ENCODE measurements at places on chromosomes 12 and 14.

- no peak for DNase-seq
Observed at GRCh38 chr12:110575326-110575725, 7.8 kb downstream of the PPTC7 start.

- peak; percentile 41 for DNase-seq
Observed at GRCh38 chr12:132143336-132144071, 615 bp downstream of the DDX51 start.

GRCh38 chr14:39029789-39030188, 73.2 kb downstream of the SEC23A start:
- no peak for DNase-seq

DNA sequence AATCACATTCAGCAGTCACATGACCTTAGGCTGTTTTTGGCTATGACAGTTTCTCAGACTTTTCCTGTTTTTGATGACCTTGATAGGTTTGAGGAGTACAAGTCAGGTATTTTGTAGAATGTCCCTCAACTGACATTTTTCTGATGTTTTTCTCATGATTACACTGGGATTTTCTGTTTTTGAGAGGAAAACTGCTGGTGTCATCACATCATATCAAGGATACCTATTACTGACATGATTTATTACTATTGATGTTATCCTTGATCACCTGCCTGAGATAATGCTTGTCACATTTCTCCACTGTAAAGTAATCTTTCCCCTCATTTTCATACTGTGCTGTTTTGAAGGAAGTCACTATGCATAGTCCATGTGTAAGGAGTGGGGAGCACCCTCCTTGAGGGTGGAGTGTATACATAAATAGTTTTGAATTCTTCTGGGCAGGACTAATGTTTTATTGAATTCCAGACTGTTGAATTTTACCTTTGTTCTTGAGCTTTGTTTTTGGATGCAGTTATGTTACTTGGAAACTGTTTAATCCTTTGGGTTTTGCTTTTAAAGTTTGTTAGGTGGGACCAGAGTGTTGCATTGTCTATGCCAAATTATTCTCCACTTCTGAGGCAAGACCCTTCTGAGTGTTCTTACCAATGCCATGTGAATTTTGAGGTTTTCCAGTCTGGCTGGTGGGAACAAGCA, 444.5 kb upstream of the FAR2 start:
- DNase-seq = no peak

GRCh38 chr12:54723379-54724256, 75.5 kb upstream of the DCD start:
- peak; percentile 34 for DNase-seq

DNA sequence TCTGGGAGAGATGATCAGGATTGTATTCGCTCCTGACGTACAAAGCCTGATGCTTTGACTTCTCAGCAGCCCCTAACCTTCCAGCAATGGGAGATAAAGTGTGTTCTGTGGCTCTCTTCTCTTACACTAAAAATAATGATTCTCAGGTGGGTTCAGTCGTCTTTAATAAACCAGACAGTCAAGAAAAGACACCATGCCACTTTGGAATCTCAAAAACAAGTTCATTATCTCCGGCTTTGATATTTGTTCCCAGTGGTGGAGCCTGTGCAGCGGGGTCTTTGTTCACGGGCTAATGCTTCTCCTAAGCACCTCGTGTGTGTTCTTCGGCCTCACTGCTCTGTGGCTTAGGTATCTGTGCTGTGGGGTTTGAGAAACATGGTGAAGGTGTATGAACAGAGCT, 1.6 kb downstream of the ACVR1B start:
- DNase-seq = no peak

- DNase-seq = no peak
Observed at GRCh38 chr12:115158816-115159215, 474.8 kb upstream of the TBX3 start.

DNA sequence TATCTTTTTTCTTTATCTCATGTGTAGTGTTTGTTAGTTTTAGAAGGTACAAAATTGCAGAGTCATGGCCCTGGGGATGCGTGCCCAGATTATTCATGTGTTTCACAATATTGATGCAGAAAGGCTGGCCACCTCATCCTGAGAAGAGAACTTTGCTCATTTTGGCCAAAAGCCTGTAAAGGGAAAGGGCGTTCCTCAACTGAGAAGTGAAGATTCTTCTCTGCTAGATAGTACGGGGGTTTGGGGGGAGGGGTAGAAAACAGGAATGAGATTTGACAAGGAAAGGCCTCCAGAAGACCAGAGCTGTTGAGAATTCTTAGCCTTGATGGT, 1.7 kb downstream of the MGST1 start:
- peak; percentile 71 for DNase-seq

DNA sequence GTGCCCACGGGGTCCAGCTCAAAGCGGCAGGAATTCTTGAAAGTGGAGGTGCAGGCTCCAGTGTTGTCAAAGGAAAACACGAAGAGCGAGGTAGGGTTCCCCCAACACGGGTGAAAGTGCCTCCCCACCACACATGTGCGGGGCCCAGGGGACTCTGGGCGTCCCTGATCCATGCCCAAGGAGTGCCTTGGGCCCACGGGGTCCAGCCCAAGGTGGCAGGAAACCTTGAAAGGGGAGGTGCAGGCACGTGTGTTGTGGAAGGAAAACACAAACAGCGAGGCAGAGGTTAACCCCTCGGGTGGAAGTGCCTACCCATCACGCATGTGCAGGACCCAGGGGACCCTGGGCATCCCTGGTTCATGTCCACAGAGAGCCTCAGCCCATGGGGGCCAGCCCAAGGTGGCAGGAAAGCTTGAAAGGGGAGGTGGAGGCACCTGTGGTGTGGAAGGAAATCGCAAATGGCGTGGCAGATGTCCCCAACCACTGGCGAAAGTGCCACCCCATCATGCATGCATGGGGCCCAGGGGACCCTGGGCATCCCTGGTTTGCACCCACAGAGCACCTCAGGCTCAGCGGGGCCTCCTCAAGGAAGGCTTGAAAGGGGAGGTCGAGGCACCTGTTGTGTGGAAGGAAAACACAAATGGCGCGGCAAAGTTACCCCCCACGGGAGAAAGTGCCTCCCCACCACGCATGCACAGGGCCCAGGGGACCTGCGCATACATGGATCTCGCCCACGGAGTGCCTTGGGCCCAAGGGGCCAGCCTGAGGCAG, 584.6 kb downstream of the ALG10 start:
- no peak for DNase-seq

DNA sequence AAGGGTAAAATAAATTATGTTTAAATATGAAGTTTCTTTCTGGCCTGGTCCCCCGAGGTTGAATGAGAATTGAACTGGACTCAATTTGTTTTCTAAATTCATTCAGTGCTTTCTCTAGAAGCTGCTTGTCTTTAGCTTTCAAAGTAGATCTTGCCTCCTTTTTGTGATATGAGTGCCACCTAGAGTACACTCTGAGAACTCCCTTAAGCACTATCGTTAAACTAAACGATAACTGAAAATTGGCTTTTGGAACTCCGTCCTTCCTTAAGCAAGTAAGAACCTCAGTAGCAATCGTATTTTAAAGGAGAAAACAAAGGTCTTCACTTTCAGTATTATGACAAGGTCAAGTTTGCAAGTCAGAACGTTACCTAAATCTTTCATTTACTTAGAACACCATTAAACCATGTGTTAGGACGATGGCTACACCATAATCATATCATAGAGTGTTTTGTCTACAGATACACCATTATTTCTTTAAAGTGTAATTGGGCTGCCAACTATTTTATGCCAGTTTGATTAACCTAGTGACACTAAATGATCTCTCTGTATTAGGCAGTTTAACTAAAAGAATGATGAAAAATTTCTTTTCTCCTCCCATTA, 364.8 kb downstream of the SNAPC1 start:
- DNase-seq = peak; percentile 64

- no peak for DNase-seq
Observed at GRCh38 chr12:67217647-67218046, 51.5 kb upstream of the CAND1 start.

- peak; percentile 78 for DNase-seq
Observed at GRCh38 chr12:56146492-56147460, 5.6 kb upstream of the MYL6B start.

DNA sequence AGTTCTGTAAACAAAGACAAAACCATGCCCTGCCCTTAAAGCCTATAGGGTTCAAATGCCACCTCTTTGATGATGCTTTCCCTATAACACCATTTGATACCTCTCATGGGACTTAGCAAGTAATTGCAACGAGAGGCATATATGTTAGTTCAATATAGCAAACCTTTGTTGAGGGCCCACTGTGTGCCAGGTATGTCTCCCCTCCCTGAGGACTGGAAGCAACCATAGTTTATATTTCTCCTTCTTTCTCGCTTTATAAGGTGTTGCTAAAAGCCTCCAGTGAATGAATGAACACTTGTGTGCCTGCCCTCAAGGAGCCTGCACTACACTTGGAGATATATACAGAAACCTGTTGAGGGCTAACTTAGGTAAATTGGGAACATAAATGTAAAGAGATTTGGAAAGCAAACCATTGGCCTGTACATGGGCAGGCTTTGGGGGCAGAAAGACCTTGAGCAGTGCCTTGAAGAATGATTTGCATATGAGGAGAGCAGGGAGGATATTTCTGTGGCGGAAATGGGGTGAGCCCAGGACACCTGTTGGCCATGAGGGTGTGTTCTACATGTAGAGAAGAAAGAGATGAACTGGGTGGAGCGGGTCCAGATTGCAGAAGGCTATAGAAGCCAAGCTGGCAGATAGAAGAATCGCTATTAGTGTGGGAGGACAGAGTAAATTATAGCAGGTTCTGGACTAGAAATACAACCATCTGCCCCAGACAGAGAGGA, 1.8 kb upstream of the CKAP4 start:
- no peak for DNase-seq

- DNase-seq = peak; percentile 85
Observed at GRCh38 chr14:74501135-74501614, 7.6 kb downstream of the ISCA2 start.

GRCh38 chr12:22248571-22249115, 85.9 kb downstream of the ST8SIA1 start:
- no peak for DNase-seq

- DNase-seq = no peak
Observed at GRCh38 chr12:32151552-32151951, 44.9 kb downstream of the BICD1 start.

GRCh38 chr12:56808954-56809353, 45.8 kb downstream of the HSD17B6 start:
- DNase-seq = no peak

- no peak for DNase-seq
Observed at GRCh38 chr12:836952-837351, 84.6 kb downstream of the WNK1 start.

GRCh38 chr14:71183876-71184689, 276.8 kb downstream of the PCNX1 start:
- DNase-seq = no peak

DNA sequence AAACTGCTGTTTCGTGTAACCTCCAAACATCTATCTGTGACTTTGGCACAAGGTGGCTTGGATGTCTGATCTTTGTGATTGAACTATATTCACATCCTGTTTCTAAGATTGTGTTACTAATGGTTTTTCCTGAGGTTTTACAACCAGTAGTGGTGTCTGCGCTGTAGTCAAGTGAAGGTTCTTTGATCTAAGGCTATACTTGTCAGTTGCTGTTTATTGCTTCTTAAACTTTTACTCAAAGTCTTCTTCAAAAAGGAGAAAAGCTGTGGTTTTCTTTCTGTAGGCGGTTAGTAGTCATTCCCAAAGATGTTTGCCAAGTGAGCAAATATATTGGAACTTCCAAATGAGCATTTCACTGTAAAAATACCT, 12.3 kb upstream of the CALM1 start:
- DNase-seq = peak; percentile 51

GRCh38 chr14:100334904-100335303, 11.8 kb downstream of the SLC25A47 start:
- no peak for DNase-seq

DNA sequence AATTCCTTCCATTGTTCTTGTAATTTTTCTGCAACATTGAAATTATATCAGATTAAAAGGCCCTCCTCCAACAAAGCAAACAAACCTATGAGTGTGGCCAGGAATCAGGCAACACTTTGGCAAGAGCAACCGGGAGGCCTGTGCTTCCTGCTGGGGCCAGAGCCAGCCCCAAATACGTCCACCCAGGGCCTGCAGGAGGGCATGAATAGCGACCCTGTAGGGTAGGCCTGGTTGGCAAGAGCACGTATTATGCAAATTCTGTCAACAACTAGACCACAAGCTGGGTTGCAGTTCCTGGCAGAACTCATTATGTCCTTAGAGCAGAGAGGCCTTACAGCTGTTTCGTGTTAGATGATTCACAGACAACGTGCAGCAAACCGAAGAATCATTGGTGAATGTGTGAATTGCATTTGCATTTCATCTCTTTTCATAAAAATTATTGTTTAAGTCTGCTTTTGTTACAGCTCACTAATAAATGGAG, 26.9 kb upstream of the LGALS3 start:
- DNase-seq = peak; percentile 93

DNA sequence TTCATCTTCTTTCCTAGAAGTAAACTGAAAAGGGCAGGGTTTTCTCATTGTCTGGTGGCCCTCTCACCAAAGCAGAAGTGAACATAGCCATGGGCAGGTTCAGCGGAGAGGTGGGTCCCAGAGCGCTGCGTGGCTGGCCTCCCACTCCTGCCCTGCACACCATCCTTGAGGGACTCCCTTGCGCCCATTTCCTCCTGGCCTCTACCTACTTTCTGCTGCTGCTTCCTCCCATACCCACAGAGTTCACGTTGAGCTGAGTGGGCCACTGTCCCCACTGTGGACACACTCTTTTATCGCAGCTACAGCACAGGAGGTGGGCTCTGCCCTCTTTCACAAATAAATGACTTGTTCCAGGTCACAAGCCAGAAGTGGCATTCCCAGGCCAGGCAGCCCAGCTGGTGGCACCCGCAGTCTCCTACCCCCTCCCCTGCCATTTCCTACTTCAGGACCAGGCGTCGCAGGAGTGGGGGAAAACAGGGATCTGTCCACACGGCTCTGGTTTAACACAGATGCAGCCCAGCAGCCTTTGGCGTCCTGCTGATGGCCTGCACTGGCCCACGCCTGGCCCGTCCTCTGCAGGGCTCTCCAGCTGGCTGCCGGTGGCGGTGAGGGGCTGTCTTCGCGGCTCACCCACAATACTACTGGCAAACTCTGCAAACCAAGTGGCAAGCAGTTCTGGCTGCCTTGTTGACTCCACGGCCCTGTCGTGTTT, 4.9 kb downstream of the SIVA1 start:
- DNase-seq = no peak

- DNase-seq = no peak
Observed at GRCh38 chr12:2295941-2296461, 243.2 kb downstream of the CACNA1C start.

DNA sequence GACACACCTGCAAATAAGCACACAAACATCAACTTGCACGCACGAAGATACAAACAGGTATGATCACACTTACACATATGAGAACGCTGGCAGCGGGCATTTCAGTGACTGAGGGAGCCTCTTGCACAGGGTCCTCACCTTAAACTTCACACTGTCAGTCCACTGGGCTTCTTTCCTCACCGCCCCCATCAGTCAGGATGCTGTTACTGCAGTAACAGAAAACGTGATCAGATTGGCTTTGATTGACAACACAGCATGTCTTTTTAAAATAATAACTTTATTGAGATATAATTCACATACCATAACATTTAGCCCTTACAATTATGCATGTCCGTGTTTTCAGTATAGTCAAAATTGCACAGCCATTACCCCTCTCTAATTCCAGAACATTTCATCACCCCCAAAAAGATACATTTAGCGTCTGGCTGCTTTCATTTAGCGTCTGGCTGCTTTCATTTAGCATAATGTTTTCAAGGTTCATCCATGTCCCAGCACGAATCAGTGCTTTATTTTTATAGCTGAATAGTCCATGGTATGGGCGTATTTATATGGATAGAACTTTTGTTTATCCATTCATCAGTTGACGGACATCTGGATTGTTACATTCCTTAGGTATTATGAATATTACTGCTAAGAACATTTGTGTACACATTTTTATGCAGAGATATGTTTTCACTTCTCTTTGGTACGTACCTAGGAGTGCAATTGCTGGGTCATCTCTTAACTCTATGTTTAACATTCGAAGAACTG, 8.4 kb downstream of the CCDC197 start:
- no peak for DNase-seq
